A549 treated with AZD2906 at 1 μM for 4 hours (cell line): ENCODE measurements at places on chromosomes 3 and 15. TPM values are rescaled to one million over a fixed set of nuclear protein-coding genes. Genes with fewer than 3 reads are reported as not detected.

The THPO gene
- 0.05 to 0.16 TPM in 2 of 5 replicates, not detected in the others for total RNA-seq

The AEN gene
- total RNA-seq: 68.5 to 91.7 TPM (median 79.0 TPM) in 5 replicates

The EPHA3 gene
- not detected in 5 replicates for total RNA-seq

The FRMD4B gene
- total RNA-seq: 0.36 to 1.5 TPM (median 0.65 TPM) in 5 replicates

The TMEM62 gene
- 7.9 to 9.7 TPM (median 8.6 TPM) in 5 replicates for total RNA-seq
